ENCODE measurements at places on chromosomes 5 and 9.

DNA sequence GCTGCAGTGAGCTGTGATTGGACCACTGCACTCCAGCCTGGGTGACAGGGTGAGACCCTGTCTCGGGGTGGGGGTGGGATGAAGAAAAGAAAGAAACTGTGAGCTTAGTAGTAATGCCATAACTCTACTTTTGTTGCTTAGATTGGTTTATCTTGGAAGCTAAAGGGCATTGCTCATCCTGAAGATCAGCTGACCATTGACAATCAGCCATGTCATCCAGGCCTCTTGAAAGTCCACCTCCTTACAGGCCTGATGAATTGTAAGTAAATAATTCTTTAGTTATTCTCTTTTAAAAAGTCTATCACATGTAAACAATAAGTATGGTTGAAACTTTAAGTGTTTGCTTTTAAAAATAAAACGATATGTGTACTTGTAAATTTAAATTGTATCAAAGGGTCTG, 11.4 kb downstream of the OCLN start:
- no peak for DNase-seq

GRCh38 chr5:115626445-115626823, 598 bp upstream of the TMED7 start:
- no peak for DNase-seq

DNA sequence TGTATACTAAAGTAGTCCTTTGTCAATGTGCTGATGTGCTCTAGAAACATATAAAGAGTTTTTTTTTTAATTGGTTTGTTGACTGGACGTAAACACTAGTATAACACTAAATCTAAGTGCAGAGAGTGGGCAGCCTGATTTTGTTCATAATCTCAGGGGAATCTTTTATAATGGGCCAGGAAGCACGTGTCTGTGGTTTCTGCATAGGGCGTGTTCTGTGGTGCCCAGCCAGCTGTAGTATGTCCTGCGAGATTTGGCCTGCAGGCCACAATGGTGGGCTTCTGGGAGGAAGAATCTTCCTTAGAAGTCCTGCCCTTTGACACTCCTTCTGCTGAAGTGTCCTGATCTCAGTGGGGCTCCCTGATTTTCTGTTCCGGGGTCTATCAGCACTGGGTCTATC, 49.0 kb upstream of the DHFR start:
- no peak for DNase-seq

DNA sequence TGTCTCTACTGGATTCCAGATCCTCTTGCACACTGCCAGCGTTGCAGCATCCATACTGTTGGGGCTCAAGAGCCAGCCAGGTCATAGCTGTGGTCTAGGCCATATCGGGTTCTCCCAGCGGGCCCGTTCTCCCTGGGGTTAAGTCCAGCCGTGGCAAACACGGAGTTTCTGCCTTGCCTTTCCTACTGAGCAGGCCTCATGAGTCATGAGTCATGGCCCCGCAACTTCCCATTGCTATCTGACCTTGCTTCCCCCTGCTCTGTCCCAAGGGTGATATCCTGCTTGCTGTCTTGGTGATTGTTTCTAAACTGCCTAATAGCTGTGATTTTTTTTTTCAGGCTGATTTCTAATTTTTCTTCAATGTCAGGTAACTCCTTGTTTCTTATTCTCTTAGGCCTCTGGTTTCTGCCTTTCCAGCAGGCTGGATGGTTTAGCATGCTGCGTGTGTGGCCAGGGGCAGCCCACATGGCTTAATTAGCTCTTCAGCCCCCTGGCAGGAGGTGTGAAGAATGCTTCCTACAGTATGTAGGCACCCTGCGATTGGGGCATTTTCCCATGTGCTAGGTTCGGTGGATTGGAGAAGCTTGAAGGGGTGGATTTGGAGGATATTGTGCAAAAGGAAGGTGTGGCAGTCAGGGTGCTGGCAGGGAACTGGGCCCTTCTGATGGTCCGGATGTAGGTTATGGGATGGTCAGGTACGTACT, 18.7 kb downstream of the DAPK1 start:
- DNase-seq = no peak
